ENCODE measurements at places on chromosomes 6 and 20.

DNA sequence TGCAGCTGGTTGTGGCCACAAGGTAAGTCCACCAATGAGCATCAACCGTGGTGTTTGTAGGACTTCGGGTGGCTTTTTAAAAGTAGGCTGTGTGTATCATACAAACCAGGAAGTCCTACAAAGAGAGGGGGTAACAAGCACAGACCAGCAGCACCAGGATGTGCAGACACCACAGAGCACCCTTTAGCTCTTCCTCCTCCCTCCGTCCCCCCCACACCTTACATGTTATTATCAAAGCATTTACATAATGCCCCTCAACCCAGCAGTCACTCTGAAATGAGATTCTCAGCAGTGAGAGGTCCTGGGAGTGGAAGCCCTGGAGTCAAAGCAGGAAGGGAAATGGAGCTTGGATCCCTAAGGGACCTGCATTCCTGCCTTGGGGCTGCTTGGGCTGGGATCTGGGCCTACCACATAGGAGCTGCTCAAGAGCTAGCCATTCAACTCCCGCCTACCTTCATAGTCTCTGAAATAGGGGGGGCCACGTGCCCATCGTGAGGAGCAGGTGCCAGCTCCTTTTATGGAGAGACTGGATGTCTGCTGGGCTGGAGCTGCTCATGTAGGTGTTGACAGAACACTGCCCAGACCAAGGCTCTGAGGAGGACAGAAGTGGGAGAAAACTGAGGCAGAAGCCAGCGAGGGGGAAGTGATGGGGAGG lies 90.6 kb downstream of the PSMB1 start:
- DNase-seq, result no peak

GRCh38 chr6:40299681-40300080 lies 287.5 kb downstream of the LRFN2 start:
- no peak for DNase-seq

- DNase-seq, result no peak
Observed at GRCh38 chr6:9523462-9523861, 891.4 kb downstream of the TFAP2A start.

GRCh38 chr6:108862479-108863191 lies 14.4 kb downstream of the ARMC2 start:
- DNase-seq, result no peak

GRCh38 chr6:134630508-134631121 lies 312.7 kb upstream of the SGK1 start:
- DNase-seq, result no peak
